Right lobe of liver (tissue), 6 donors: ENCODE measurements at places on chromosomes 1 and 21.

DNA sequence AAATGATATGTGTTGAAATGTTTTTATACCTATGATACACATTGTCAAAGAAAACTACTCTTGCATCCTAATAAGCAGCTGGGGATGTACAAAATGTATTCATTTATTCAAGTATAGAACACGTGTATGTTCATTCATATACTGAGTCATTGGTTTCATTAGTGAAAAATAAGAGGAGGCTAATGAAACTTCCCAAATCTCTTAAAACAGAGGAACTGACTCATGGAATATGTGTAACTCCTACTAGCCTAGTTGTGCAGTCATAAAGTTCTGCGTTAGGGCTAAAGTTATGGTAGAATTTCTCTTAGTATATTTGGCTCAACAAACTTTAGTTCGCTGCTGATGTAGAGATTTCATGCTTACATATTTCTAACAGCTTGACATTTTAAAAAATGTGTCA lies 441.6 kb downstream of the NCAM2 start:
- DNase-seq: no peak

GRCh38 chr1:232443372-232443771 lies 186.6 kb downstream of the SIPA1L2 start:
- no peak for DNase-seq

- DNase-seq: no peak
Measured at GRCh38 chr1:41578712-41579335, 94.3 kb upstream of the EDN2 start.

- DNase-seq: no peak
Measured at GRCh38 chr1:155977690-155978324, 540 bp downstream of the ARHGEF2 start.

GRCh38 chr1:192756847-192757246 lies 52.0 kb upstream of the RGS2 start:
- no peak for DNase-seq

DNA sequence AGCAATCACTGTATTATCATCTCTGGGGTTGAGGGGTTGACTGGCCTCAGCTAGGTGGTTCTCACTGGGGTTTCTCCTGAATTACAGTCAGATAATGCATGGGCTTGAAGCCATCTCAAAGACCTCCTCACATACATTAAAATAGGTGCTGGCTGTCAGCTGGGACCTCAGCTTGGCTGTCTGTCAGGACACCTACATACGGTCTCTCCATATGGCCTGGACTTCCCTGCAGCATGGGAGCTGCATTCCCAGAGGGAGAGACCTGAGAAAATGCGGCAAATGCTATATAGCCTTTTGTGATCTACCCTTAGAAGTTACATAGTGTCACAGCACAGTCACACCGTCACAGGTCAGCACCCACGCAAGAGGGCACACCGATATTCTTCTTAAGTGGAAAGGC lies 93.6 kb downstream of the TSEN15 start:
- no peak for DNase-seq

DNA sequence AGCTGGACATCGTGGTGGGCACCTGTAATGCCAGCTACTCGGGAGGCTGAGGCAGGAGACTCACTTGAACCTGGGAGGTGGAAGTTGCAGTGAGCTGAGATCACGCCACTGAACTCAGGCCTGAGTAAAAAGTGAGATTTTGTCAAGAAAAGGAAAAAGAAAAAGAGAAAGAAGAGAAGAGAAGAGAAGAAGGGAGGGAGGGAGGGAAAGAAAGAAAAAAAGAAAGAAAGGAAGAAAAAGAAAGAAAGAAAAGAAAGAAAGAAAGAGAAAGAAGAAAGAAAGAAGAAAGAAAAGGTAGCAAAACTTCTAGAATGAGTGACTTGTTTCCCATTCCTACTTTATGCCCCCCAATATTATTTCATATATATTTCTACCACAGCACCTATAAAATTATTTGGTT lies 98.8 kb downstream of the UBE2U start:
- DNase-seq: no peak

DNA sequence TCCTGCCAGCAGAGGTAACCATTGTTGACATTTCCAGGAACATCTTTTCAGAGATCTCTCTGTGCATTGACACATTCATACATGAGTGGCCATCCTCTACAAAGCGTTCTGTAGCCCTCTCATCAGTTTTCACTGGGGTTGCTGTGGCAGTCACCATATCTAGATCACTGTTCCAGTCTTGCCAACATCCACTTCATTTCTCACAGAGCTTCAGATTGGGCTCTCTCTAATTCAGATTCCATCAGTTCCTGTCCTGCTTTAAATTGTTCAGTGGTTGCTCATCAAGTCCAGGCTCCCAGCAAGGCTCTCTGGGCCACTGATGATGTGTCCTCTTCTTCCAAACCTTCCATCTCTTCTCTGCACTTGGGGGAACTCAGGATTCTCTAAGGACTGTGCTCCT lies 173.7 kb downstream of the KCNJ6 start:
- DNase-seq: no peak

DNA sequence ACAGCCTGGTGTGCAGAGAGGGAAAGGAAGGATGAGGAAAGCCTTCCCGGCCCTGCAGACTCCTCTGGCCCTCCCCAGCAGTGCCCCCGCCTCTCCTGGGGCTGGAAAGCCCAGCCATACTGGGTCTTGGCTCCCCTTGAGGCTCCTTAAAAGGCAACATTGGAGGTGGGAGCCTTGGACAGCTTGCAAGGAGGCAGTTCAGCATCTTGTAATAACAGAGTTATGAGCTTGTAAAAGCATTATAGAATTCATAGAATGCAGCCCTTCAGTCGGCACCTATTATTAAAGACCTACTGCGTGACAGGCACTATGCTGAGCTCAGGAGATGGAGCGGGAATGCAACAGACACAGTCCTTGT lies 4.2 kb downstream of the TINAGL1 start:
- DNase-seq: no peak

DNA sequence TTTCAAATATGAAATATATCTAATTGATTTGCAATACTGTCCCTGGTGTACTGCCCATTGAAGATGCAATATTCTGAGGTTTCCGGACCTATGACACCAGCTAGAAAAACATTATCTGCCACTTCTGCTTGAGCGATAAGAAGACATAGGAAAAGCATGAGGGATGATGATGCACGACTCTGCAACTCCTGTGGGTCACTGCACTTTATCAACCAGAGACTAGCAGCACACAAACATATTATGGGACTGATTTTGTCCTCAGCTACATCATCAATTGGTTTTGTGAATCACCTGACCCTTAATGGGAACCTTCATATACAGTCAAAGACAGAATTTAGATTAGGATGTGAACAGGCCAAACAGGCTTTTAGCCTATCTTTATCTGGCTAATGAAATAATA lies 13.8 kb upstream of the KCNA3 start:
- DNase-seq: no peak

DNA sequence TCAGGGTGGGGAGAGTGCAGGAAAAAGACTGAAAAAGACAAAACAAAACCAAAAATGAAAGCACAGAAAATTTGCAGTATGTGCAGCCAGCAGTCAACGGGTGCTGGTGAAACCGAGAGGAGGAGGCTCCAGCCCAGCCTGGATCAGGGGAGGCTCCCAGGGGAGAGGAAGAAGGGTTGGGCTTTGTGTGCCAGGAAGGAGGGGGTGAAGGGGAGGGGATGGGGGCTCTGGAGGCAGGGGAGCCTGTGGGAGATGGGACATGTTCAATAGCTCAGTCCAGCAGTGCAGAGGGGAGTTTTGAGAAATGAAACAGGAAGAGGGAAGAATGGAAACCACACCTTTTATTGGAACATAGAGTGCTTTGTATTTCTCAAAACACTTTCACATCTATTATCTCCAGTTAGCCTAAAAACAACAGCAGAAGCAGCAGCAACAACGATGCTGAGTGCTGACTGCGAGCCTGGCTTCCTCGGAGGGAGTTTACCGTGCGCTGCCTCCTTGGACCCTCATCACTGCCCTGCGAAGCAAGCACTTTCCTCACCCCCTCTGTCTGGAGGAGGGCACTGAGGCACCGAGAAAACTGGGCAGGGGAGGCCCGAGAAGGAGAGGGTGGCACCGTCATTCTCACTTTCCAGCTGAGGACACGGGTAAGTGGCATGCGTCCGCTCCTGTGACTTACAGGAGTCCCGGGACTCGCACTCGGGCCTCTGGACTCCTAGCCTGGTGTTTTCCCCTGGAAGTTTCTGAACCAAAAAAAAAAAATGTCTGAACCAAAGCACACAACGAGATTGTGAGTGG lies 62.9 kb downstream of the MDM4 start:
- DNase-seq: no peak

GRCh38 chr1:38527373-38527966 lies 332.1 kb downstream of the RRAGC start:
- DNase-seq: no peak

- no peak for DNase-seq
Measured at GRCh38 chr1:98121646-98122045, 200.8 kb upstream of the DPYD start.

- no peak for DNase-seq
Measured at GRCh38 chr1:115969509-115969908, 6.8 kb upstream of the SLC22A15 start.

- DNase-seq: peak; percentile 68
Measured at GRCh38 chr1:236489710-236490377, 33.9 kb upstream of the LGALS8 start.

DNA sequence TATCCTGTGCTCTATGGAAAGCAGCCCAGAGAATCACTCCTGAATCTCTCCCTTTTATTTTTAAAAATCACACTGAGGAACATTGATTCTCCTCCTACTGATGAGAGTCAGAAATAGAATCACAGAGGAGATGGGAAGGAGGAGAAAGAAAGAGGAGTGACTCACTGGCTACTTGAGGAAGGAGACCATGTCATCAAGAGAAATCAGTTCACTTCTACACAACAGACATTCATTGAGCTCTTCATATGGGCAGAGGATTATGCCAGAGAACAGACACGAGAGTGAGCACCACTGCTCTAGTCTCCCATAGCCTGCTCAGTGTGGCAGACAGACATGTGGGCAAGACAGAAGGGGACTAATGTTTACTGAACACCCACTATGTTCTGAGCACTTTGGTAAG lies 44.2 kb downstream of the RAB3B start:
- DNase-seq: no peak

GRCh38 chr1:23664837-23665795 lies 26.5 kb upstream of the RPL11 start:
- DNase-seq: no peak

GRCh38 chr1:59046730-59047157 lies 250.2 kb upstream of the FGGY start:
- DNase-seq: no peak

GRCh38 chr1:167092653-167093052 lies 1.2 kb upstream of the STYXL2 start:
- DNase-seq: no peak

DNA sequence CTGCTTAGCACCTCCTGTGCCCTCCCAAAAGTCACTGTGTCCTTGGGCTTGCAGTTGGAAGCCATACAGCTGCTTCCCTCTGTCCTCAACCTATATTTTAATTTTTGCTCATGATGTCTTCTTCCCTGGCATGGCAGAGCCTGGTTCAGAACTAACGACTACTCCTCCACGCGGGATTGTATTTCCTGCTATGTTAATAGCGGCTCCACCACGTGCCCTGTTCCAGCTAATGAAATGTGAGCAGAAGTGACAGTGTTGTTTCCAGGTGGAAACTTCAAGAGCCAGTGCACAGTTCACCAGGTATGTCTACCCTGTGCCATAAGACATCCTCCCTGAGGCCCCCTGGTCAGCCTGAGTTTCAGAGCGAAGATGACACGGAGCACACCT lies 52.1 kb downstream of the DHRS3 start:
- no peak for DNase-seq

DNA sequence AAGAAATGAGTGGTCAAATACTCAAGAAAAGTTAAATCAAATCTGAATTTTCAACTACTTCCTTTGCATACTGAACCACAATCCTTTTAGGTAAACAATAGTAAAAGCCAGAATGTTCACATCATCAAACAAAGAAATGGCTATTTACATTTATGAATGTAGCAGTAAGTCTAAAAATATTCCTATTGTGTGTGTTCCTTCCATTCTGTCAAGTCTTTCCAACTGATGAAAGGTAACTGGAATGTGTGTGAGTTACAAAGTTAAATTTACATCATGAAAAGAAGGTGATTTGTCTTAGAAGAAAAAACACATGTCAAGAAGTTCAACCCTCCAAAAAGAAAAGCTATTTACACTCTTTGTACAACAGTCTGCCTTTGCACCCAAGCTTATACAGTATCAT lies 203.1 kb downstream of the SIPA1L2 start:
- DNase-seq: no peak

DNA sequence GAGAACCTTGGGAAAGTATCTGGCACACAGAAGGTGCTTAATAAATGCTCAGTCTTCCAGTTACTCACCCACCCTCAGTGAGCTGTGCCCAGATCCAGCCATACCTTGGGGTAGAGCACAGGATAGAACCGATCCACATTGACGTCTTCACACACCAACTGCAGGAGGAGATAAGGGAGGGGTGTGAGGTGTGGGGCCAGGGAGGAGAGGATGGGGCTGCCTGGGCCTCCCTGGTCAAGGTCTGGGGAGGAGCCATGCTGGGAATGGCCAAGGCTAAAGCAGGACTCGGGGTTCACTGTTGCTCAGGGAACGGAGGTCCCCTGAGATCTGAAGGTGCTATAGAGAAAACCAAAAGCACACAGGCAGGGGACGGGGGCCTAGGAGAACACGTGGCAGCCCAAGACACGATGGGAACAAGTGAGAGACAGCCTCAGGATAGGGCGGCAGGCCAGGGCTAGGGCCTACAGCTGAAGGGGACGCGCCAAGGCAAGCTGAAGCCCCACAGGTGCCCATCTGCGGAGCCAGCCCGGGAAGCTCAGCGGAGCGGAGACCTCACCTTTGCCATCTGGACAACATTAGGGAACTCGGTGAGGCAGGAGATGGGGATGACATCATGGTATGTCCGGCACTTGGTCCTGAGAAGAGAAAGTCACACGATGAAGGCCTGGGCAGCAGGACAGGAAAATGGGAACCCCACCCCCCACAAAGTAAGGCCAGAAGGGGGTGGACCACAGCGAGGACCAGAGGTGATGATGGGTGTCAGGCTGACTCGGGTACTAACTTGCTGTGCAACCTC lies 55.9 kb downstream of the RAP1GAP start:
- no peak for DNase-seq

- no peak for DNase-seq
Measured at GRCh38 chr1:222057162-222057561, 315.3 kb upstream of the DUSP10 start.

DNA sequence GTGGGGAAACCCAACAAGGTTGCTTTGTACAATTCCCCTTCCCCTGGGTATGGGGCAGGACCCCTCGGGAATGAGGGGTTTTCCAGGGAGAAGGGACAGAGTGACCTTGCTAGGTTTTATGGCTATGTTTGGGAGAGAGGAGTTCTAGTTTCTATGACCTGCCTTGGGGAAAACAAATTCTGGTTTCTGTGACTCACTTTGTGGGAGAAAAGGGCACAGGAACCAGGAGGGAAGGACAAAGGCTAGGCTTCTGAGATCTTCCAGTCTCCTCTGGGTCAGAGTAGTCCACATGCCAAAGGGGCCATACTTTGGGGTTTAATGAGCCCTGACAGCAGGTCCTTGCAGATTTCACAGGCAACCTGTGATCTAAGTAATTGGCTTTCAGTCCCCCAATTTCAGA lies 5.5 kb upstream of the PTGER3 start:
- no peak for DNase-seq

DNA sequence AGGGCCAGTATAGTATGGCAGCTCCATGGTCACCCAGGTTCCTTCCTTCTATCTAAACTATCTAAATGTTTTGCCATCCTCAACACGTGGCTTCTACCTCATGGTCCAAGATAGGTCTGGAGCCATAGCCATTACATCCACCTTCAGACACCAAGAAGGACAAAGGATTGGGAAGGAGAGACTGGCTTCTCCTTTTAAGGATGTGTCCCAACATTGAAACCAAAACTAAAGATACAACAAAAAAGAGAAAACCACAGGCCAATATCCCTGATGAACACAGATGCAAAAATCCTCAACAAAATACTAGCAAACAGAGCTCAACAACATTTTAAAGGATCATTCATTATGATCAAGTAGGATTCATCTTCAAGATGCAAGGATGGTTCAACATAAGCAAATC lies 24.8 kb downstream of the HSD11B1 start:
- DNase-seq: no peak
